ENCODE measurements at places on chromosomes 6 and 20.
A peak's percentile ranks its signal among the peaks of the same experiment; 100 is the strongest.

DNA sequence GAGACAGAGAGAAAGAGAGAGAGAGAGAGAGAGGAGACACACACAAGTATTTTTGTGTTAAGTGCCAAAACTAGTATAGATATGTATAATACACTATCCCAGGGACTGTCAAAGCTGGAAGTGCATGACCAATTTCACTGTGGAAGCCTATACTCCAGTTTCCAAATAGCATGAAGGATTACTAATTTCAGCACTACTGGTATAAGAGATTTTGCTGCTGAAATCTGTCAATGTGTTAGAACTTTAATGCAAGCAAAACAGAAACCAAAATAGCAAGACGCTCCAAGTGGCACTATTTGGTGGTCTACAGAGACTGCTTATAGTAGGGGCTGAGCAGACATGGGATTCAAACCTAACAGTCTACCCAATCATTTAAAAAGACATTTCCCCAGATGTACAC lies 284.8 kb downstream of the BTBD9 start:
- no peak for DNase-seq
- no peaks in the 10 kb centered on the region for H3K27me3 ChIP-seq
- H3K27ac ChIP-seq: no peak overlapping the region
- H3K4me1 ChIP-seq: peaks cover 43% of the 10 kb centered on the region
- no peak overlapping the region for H3K4me3 ChIP-seq

GRCh38 chr6:52552278-52552643 lies 24.6 kb downstream of the TRAM2 start:
- H3K4me1 ChIP-seq: peaks cover 43% of the 10 kb centered on the region
- no peak for DNase-seq
- no peak overlapping the region for H3K4me3 ChIP-seq
- peak overlapping the region; percentile 64 for H3K27ac ChIP-seq

GRCh38 chr20:50216543-50217206 lies 26.0 kb downstream of the CEBPB start:
- no peak overlapping the region for H3K27ac ChIP-seq
- H3K36me3 ChIP-seq: peaks cover 3% of the 10 kb centered on the region
- H3K4me1 ChIP-seq: no peaks in the 10 kb centered on the region
- peaks cover 33% of the 10 kb centered on the region for H3K27me3 ChIP-seq

GRCh38 chr20:45097485-45098102 lies 3.3 kb downstream of the KCNS1 start:
- peaks cover 42% of the 10 kb centered on the region for H3K27me3 ChIP-seq
- H3K4me3 ChIP-seq: peak overlapping the region; percentile 54
- peak; percentile 22 for DNase-seq
- H3K27ac ChIP-seq: no peak overlapping the region
- peaks cover 3% of the 10 kb centered on the region for H3K4me1 ChIP-seq
- peaks cover 3% of the 10 kb centered on the region for H3K36me3 ChIP-seq

- H3K4me1 ChIP-seq: peaks cover 17% of the 10 kb centered on the region
- H3K4me3 ChIP-seq: peak overlapping the region; percentile 89
- DNase-seq: no peak
- H3K27me3 ChIP-seq: no peaks in the 10 kb centered on the region
Measured at GRCh38 chr20:62952968-62953838, 694 bp downstream of the SLC17A9 start.

DNA sequence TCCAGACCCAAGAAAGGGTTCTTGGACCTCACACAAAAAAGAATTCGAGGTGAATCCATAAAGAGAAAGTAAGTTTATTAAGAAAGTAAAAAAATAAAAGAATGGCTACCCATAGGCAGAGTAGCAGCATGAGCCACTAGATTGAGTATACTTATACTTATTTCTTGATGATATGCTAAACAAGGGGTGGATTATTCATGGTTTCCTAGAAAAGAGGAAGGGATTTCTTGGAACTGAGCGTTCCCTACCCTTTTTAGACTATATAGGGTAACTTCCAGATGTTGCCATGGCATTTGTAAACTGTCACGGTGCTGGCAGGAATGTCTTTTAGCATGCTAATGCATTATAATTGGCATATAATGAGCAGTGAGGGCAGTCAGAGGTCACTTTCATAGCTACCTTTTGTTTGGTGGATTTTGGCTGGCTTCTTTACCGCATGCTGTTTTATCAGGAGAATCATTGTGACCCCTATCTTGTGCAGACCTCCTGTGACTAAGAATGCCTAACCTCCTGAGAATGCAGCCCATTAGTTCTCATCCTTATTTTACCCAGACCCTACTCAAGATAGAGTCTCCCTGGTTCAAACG lies 44.3 kb downstream of the TENT5A start:
- DNase-seq: no peak
- H3K4me3 ChIP-seq: no peak overlapping the region
- H3K36me3 ChIP-seq: peaks cover 3% of the 10 kb centered on the region
- H3K27me3 ChIP-seq: no peaks in the 10 kb centered on the region
- no peak overlapping the region for H3K27ac ChIP-seq

DNA sequence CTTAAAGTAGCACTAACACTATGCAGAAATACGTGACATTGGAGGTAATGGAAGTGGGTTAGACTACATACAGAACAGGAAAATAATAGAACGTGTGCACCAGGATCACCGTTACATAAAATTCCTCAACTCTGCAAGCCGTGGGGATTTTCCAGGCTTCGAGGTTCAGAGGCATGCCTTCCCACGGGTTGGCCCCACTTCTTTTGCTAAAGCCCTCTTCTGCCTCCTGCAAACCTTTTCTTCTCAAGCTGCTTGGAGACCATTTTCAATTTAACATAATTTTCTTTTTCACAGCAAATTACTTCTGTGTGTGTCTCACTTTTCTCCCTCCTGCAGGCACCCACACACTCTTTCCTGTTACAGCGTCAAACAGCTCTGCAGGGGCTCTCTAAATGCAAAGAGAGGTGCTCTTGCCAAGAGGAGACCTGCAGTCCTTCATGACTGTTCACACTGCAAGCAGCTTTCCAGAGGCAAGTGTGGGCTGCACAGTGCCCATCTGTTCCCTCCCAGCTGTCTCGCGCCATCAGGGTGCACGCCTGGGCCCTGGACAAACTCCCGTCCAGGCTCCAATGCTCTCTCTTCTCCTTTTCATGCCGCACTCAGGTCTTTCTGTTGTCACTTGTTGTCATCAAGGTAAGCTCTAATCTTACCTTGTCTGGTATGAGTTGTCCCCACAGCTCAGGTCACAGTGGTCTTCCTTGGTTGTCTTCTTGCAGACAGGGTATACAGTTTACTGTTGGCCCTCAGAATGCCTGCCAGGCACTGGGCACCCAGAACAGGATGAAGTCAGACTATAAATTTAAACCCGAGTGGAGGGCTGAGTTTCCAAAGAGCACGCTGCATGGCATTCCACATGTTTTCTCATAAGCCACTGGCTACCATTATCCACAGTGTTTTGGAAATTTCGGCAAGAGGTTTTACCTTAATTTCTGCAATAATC lies 164.8 kb upstream of the GGTLC1 start:
- H3K27me3 ChIP-seq: peaks cover 12% of the 10 kb centered on the region
- H3K4me3 ChIP-seq: no peak overlapping the region
- H3K36me3 ChIP-seq: peaks cover 8% of the 10 kb centered on the region
- H3K27ac ChIP-seq: no peak overlapping the region
- peaks cover 21% of the 10 kb centered on the region for H3K4me1 ChIP-seq
- DNase-seq: no peak

GRCh38 chr20:62143081-62143956 lies at the start of the genes PSMA7 and SS18L1:
PSMA7 (minus strand) TSS chr20:62143394; CDS start chr20:62143303, 91 bp downstream.
SS18L1 (plus strand) TSS chr20:62143769; CDS start chr20:62143821, 52 bp downstream.
- peak within 1 kb of the TSS; percentile 86 for H3K4me3 ChIP-seq
- peak within 1 kb of the TSS; percentile 94 for H3K27ac ChIP-seq
- DNase-seq: peak; percentile 78
- H3K4me1 ChIP-seq: peaks cover 45% of the 10 kb centered on the region
- peaks cover 48% of the 10 kb centered on the region for H3K36me3 ChIP-seq

DNA sequence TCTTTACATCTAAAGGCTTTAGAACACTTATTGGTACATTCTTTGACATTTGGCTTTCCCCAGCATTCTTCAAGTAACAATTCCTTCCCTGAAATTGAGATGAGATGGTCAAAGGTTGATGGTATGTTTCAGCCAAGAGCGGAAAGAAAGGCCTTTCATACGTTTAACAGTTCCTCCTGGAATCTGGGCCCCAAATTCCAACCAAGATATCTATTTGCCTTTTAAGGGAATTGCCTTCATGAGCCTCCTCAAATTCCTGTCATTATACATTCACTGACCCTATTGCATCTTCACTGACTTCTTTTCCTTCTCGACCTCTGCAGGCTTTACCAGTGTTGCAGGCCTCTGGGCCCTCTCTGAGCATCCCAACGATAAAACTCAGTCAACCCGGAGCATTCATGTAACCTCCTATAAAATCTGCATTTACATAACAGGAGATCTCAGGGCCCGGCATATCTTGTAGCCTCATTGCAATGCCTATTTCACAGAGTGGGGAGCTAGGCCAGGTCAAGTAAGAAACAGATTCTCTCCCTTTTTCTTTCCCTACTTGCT lies 18.3 kb upstream of the WFDC9 start:
- no peak overlapping the region for H3K4me3 ChIP-seq
- no peak for DNase-seq
- H3K4me1 ChIP-seq: no peaks in the 10 kb centered on the region
- no peak overlapping the region for H3K27ac ChIP-seq
- H3K27me3 ChIP-seq: peaks cover 20% of the 10 kb centered on the region
- no peaks in the 10 kb centered on the region for H3K36me3 ChIP-seq

DNA sequence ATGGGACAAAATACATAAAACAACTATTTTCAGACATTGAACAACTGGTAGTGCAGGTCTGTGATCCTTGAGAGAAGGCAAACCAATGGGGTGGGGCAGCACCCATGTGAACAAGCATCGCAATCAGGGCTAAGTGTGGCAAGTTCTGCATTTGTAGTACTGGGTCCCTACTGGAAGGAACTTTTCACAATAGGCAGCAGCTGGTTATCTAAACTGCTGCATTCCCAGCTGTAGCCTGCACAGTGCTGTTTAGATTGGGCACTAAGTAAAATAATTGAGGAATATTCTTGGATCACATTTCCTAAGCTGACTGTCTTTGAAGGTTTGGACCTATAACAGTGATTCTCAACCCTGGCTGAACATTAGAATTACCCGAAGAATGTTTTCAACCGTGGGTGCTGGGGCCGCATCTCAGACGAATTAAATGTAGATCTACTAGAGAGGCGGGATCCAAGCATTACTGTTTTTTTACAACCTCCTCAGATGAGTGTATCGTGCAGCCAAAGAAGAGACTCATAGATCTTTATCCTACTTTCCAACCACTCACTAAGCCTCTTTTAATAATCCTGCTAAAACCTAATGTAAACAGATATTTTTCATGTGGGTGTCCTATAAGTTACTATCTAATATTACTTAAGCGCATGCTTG lies 12.4 kb upstream of the MAP3K4 start:
- no peak overlapping the region for H3K27ac ChIP-seq
- H3K4me1 ChIP-seq: no peaks in the 10 kb centered on the region
- H3K27me3 ChIP-seq: peaks cover 16% of the 10 kb centered on the region
- peaks cover 5% of the 10 kb centered on the region for H3K36me3 ChIP-seq
- H3K4me3 ChIP-seq: no peak overlapping the region

DNA sequence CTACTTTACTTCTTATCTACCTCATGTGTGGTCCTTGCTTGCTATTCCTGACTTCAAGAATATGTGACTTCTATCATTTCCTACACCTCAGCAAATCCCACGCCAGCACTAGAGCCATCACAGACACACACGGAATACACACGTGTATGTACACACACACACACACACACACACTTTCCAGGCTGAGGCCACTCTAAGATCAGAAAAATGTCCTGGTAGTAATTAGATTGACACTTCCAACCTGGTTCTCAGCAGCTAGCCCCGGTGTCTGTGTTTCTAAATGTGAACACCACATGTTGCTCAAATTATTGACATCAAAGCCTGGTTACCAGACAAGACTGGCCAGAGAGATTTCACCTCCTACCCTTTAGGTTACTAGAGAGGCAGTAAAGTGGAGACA lies 54.1 kb upstream of the SASH1 start:
- H3K27me3 ChIP-seq: peaks cover 12% of the 10 kb centered on the region
- H3K27ac ChIP-seq: no peak overlapping the region
- no peaks in the 10 kb centered on the region for H3K4me1 ChIP-seq
- H3K36me3 ChIP-seq: peaks cover 3% of the 10 kb centered on the region
- no peak overlapping the region for H3K4me3 ChIP-seq

DNA sequence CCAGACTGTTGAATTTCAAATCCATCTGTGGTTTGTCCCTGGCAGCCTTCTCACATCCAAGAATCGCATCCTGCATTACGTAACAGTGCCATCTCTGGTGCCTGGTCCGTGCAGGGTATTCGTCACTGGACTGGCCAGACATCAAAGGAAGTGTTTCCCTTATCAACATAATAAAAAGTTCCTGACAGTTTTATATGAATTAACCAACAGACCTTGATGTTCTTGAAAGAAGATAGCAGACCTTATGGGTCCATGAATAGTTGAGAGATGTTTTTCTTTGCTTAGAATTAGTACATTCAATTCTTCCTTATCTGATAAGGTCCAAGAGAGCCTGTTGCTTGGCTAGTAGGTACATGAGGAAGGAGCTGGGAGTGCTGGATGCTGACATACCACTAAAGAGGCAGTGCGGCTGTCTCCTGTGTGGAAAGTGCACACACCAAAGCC lies 77.6 kb downstream of the PHACTR2 start:
- H3K4me1 ChIP-seq: peaks cover 13% of the 10 kb centered on the region
- H3K27me3 ChIP-seq: no peaks in the 10 kb centered on the region
- H3K36me3 ChIP-seq: peaks cover 12% of the 10 kb centered on the region
- H3K4me3 ChIP-seq: no peak overlapping the region
- no peak for DNase-seq

GRCh38 chr20:46934746-46935287 lies 40.2 kb downstream of the EYA2 start:
- H3K4me3 ChIP-seq: no peak overlapping the region
- no peak for DNase-seq
- peaks cover 56% of the 10 kb centered on the region for H3K27me3 ChIP-seq

- peak overlapping the region; percentile 94 for H3K4me3 ChIP-seq
- H3K4me1 ChIP-seq: peaks cover 40% of the 10 kb centered on the region
- H3K36me3 ChIP-seq: peaks cover 36% of the 10 kb centered on the region
- DNase-seq: no peak
- H3K27ac ChIP-seq: peak overlapping the region; percentile 41
Measured at GRCh38 chr6:31899882-31900722, 1.8 kb downstream of the ZBTB12 start.

- no peak overlapping the region for H3K4me3 ChIP-seq
- DNase-seq: no peak
- H3K4me1 ChIP-seq: peaks cover under 1% of the 10 kb centered on the region
Measured at GRCh38 chr20:3749689-3750531, 17.4 kb downstream of the HSPA12B start.

DNA sequence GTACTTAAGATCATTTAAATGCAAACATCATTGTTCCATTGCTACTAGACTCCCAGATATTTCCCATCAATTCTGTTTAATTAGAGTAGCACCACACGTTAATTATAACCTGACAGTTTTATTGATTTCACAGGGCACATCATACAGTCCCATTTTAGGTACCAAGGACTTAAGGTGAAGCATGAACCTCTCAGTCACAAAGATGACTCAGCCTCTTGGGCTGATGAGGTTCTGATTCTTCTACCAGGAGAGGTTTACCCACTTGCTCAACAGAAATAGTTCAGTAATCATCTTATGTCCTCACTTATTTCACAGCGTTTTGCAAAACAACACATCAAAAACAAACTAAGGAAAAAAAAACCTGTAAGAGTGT lies 98.5 kb downstream of the HIVEP2 start:
- peaks cover 15% of the 10 kb centered on the region for H3K36me3 ChIP-seq
- H3K4me1 ChIP-seq: peaks cover 63% of the 10 kb centered on the region
- H3K27me3 ChIP-seq: no peaks in the 10 kb centered on the region
- peak overlapping the region; percentile 86 for H3K4me3 ChIP-seq
- DNase-seq: no peak
- peak overlapping the region; percentile 92 for H3K27ac ChIP-seq

GRCh38 chr6:167856999-167857660 lies 30.4 kb downstream of the AFDN start:
- peaks cover 3% of the 10 kb centered on the region for H3K4me1 ChIP-seq
- no peaks in the 10 kb centered on the region for H3K27me3 ChIP-seq
- no peak for DNase-seq
- H3K36me3 ChIP-seq: no peaks in the 10 kb centered on the region
- no peak overlapping the region for H3K4me3 ChIP-seq
